AG09309 (cell line): ENCODE measurements at places on chromosomes 2 and 18.

GRCh38 chr2:226304308-226304707 is 495.3 kb downstream of the IRS1 start:
- no peak for DNase-seq

DNA sequence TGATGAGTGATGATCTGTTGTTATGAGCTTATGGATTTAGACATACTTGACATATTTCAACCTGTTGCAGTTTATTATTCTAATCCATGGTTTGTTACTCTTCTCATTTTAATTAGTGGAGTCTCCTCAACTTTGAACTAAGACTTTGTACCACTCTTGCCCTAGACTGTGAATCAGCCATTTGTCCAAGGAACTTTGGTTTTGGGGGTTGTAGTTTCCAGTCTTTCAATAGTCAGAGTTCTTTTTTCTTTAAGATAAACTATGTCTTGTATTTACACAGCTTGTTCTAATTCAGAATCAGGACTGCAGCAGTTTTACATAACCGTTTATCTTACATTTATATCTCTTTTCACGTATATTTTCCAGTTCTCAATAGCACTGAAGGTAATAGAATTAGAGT is 133.6 kb downstream of the GULP1 start:
- no peak for DNase-seq

DNA sequence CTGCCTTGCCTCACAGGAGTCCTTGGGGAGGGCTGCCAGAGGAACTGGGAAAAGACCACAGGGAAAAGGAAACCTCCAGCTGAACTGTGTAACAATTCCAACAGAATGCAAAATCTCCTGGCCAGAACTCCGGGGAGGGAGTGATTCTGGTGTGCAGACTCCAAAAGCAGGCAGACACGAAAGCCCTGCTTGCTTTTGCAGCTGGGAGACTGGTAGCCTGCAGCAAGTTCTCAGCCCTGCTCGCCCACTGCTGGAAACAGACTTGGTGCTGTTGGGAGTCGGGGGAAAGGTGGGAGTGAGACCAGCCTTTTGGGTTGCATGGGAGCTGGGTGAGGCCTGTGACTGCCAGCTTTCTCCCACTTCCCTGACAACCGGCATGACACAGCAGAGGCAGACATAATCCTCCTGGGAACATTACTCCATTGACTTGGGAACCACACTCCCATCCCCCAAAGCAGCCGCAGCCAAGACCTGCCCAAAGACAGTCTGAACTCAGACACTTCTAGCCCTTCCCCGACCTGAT is 26.0 kb upstream of the NMI start:
- no peak for DNase-seq

DNA sequence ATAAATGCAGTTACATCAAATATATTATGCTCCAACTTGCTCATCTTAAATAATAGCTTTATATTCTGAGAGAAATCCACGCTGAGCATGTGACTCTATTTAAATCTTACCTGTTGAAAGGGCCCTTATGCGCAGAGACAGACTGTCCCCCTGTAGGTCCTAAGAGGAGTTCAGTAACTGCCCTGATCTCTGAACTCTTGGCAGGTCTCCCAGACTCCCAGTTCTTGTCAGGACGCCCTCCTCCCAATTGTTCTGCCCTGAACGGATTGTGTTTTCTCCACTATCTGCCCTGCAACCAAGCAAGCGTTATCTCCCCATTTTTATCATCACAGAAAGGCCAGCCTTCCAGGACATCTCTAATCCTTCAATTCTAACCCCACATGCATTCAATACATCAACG is 954.6 kb downstream of the TSN start:
- no peak for DNase-seq

DNA sequence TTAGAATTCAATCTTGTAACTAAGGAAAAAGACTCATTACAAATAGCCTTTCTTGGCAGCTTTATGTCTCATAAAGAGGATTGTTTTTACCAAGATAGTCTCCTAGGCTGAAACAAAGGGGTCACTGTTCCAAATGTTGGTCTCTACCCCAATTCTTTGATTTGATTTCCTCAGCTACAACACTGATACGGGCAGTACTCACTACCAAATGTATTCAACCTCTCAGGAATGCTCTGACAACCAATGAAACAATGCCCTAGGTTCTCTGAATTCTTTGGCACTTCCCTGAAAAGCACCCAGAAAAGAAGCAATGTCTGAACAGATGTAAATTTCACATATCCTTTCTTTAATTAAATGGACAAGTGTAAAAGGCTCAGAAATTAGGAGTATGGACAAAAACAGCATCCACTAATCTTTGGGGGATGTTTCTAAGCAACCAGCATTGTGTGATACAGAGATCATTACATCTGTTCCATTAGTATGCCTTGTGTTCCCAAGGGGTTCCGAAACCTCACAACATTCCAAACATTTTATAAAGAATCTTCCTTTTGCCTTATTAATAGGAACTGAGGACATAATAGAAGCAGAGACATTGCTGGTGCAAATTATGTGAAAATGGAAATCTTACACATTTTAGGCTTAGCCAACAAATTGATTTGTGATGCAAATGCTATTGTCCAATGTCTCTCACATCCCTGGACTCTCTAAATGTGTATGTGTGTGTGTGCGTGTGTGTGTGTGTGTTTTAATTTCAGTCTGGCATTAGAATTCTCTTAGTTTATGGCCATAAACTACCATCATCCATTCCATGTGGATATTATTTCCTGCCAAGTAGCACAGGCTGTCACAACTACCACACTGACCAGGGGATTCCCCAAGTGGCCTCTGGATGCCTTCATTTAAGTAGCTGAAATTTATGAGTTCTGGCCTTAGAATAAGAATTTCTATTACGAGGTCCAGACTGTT is 276.0 kb downstream of the MTX2 start:
- no peak for DNase-seq

- DNase-seq = no peak
Measured at GRCh38 chr2:38742797-38743559, 8.2 kb downstream of the SRSF7 start.

GRCh38 chr2:201448701-201449100 is 2.6 kb downstream of the TRAK2 start:
- DNase-seq = no peak

DNA sequence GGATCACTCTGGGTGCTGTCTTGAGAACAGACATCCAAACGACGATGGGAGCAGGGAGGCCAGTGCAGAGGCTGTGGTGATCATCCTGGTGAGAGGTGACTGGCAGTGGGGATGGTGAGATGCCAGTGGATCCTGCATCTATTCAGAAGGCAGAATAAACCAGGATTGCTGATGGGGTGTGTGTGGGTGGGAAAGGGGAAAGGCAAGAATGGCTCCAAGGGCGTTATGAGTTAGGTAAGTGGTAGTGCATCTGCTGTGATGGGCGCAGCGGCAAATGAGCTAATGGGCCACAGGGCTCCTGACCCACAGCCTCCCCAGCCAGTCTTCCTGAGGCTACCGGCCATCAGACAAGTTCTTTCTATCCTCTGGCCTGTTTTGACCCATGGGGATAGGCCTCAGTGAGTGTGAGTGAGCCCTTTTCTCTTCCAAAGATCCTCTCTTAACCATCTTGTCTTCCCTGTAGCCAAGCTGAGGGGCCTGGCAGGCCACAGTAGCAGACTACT is 29.6 kb downstream of the SERTAD2 start:
- no peak for DNase-seq

- peak; percentile 99 for DNase-seq
Measured at GRCh38 chr2:173184031-173185004, 108.7 kb downstream of the MAP3K20 start.

DNA sequence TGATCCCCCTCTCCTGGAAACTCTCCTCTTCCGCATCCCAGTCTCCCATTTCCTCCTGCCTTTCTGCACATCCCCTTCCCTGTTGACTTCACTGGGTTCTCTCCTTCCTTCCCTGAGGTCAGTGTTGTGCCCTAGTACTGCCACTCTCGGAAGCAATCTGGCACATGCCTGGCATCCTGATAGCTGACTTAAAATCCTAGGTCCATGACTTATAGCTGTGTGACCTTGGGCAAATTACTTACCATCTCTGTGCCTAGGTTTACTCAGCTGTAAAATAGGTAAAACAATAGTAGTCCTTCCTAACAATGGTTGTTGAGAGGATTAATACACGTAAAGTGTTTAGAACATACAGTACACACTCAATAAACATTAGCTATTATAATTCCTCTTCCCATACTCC is 9.3 kb downstream of the EVA1A start:
- DNase-seq = no peak

DNA sequence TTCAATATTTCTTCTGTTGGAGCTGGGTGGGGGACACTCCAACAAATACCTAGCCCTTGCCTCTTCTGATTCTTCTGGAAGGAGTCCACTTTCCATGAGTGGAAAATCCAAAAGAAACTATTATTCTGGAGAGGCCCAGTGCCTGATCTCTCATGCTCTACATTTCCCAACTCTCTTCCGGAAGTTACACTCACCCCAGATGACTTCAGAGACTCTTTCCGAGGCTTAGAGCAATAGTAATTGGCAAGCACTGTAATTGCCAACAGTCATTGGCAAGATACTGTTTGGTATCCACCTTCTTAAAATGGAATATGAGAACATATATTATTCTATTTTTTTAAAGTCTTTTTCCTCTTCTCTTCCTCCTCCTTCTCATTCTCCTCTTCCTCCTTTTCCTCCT is 60.5 kb upstream of the CYRIA start:
- DNase-seq = no peak

GRCh38 chr18:32437100-32437834 is 33.4 kb downstream of the GAREM1 start:
- no peak for DNase-seq

DNA sequence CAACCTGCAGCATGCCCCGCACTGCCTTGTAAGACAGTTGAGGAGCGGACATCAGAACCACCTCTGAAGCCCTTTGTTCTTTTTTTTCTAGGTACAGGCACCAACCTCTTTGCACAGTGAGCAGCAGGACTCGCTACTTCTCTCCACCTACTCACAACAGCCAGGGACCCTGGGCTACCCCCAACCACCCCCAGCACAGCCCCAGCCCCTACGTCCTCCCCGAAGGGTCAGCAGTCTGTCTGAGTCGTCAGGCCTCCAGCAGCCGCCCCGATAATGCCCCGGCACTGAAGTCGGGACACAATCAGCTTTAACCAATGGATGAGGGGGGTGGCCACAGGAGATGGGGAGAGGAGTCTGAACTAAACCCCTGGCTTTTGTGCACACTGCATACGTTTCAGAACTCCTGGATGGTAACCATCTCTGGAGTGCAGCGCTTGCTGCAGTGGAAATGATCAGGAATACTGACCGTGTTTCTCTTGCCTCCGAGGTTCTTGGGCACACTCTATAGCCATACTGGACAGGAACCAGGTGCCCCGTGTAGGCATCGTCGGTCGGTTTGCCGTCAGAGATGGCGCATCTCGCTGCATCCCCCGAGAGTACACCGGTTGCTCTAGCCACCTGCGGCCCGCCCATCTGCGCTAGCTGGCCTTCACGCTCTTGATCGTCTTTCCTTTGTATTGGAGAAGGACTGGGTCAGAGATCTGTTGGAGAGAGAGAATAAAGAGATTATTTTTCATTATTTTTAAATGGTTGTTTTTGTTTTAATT is 6.6 kb upstream of the RPL31 start:
- no peak for DNase-seq

DNA sequence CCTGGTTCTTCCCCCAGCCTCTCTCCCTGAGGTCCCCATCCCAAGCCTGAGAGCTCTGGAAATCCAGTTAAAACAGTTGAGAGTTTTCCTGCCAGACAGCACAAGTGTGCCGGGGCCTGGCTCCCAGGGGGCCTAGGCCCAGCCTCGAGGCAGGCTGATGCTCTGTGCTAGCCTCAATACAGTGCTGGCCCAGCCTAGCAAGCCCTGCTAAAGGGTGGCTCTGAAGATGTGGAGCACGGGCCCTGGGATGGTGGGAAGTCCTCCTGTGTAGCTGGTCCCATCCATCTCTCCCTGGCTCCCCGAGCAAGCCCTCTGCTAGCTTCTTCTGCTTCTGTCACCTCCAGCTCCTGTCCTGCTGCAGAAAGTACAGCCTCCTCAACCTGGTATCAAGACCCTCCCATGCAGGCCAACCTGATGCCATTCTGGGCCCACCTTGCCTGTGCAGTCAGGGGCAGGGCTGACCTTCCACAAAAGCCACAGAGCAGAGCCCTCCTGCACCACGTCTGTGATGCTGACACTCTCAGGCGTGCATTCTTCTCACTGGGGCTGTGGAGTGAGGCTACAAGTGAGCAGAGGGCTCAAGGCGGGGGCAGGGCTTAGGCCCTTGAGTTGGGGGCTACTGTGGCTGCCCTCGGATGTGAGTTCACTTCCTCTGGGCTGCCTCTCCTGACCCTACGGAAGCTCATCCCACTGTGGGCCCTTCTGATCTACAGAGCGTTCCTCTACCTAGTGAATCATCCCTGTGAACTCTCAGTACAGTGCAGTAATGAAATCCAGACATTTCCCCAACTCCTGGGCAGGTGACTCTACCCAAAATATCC is 60.1 kb upstream of the LAPTM4A start:
- DNase-seq = no peak
